ENCODE measurements at places on chromosomes 1 and 21. TPM values are rescaled to one million over a fixed set of nuclear protein-coding genes. Genes with fewer than 3 reads are reported as not detected.

Gene RORC
- not detected for total RNA-seq

Gene KCNA10
- total RNA-seq: not detected

Gene HES2
- 2.2 TPM for total RNA-seq

Gene SFN
- total RNA-seq: 630 TPM

Gene MAST2
- total RNA-seq: 24.4 TPM

Gene ARTN
- total RNA-seq: 0.52 TPM

Gene MYBPHL
- total RNA-seq: not detected

Gene EFNA1
- 27.4 TPM for total RNA-seq

Gene S100A7
- not detected for total RNA-seq

Gene C1QC
- total RNA-seq: not detected

Measured in A549 treated with ZK216348 at 1 μM for 4 hours (cell line).